ENCODE measurements at places on chromosomes 4 and X.

- DNase-seq, result no peak
These were observed 47.7 kb upstream of the ADGRL3 start for GRCh38 chr4:61152433-61152832.

GRCh38 chr4:163492951-163493504 is 1.5 kb upstream of the TMA16 start:
- DNase-seq, result no peak

DNA sequence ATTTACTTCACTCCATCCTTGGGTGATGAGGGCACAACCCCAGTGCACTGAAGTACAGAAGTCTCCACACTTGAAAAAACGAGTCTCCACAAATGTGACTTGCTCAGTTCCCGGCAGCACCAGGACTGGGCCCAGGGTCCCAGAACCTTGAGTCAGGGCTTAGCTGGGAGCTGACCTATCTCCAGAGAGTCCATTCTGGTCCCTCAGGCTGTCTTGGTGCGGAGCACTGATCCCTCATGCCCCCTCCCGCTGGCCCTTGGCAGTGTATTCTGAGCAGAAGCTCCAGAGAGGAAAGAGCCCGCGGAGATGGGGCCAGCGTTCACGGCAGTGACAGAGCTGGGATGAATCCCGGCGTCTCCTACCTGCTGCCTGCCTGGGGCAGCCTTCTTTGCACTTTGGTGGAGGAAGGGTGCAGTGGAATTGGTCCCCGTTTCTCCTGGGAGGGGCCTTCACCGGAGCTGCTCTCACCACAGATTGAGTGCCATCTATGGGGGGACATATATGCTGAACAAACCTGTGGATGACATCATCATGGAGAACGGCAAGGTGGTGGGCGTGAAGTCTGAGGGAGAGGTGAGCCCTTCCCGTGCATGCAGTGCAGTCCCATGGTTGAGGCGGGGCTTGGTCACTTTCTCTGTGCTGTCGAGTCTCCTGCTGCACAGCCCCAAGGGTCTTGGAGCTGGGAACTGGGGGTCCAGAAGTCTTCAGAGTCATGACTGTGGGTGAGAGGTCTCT is 3.2 kb upstream of the FAM50A start:
- DNase-seq, result no peak

DNA sequence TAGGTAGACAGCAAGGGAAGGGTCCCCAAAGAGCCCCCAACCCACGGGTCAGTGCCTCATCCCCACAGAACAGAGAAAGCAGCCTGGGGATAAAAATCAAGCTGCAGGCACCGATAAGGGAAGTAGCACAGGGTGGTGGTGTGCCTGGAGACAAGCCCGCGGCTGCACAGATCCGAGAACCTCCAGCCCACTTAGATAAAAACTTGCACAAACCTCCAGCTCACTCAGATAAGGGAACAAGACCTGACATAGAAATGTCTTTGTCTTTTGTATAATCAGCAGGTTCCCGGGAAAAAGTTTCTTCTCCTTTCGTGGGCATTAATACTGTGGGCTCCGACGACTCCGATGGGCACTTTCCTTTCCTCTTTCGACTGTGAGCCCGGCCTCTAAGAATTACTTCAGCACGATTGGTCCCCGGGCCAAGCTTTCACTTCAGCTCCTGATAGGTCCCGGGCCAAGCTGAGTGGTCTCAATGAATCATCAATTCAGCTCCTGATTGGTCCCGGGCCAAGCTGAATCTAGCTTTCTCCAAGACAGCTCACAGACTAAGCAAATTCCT is 32.4 kb downstream of the PRDX4 start:
- DNase-seq, result no peak

DNA sequence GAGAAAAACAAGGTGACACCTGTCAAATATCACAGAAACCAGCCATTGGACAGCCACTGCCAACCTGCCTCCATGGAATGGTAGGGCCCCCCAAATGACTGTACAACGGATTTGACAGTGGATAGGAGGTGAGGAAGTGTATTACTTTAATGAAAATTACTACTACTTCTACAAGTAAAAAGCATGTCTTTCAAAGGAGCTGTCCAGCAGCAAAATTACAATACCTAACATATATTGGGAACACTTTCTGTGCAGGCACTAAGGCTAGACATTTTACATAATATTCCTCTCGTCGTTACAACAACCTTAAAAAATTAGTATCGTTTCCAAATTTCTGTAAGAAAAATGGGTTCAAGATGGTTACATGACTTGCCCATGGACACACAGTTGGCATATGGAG is 14.9 kb downstream of the PPP3CA start:
- DNase-seq, result no peak

DNA sequence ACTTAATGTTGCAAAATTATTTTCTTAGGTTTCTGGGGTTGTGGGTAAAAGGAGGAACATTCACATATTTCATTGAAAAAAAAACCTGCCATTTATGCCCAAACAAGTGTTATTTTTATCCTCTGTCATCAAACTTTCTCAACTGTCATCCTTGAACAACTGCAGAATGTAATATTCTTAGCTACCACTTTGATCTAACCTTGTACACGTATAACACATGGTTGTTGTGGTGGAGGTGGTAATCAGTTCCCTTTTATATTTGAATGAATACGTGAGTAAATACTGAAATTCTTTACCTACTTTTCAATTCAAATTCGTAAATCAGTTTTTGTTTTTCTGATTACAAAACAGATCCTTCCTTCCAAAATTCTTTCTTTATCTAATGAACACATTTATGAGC is 3.8 kb upstream of the AMMECR1 start:
- no peak for DNase-seq

GRCh38 chr4:112808001-112808400 is 171.1 kb downstream of the LARP7 start:
- no peak for DNase-seq
